COLO829 (cell line): ENCODE measurements at places on chromosomes 1 and 21.

DNA sequence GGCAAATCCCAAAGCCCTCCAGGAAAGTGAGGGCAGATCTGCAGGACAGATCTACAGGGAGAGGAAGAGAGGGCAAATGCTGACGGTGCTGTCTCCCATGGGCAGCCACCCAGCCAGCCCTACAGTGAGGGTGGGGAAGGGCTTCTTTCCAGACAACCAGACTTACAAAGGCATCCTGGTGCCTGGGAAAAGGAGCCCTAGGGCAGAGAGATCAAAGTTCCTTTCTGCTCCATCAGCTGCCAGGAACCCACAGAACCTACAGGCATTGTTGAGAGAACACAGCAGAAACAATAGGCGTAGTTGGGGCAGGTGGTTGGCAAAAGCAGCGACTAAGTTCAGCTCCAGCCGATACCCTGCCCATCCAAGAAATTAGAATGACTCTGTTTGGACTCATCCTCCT is 332.4 kb downstream of the KCNH1 start:
- DNase-seq: no peak

GRCh38 chr1:60558236-60558635 is 484.7 kb upstream of the C1orf87 start:
- no peak for DNase-seq

GRCh38 chr1:43274125-43274803 is 4.5 kb downstream of the TMEM125 start:
- DNase-seq: no peak

GRCh38 chr21:38914528-38915293 is 109.0 kb downstream of the ETS2 start:
- DNase-seq: no peak

- no peak for DNase-seq
These were observed 42.9 kb upstream of the ZNF326 start for GRCh38 chr1:89951766-89952604.

DNA sequence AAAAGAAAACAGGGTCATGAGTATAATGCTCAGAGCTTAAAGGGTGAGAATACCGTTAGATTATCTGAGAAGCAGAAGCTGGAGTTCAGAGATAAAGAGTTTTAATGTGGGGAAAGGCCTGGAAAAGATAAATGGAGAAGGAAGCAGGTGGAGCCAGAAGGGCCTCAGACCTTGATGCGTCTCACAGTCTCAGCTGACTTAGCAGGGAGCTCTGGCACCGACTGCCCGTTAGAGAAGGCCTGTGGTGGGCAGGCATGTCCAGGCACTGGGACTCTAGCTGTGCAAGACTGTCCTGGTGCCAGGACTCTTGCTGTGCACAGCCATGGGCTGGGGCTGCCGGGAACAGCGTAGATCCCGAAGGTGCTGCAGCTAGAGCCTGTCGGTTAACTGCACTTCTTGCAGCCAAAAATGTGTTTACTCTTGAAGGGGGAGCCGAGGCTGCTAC is 3.8 kb upstream of the SLAMF9 start:
- DNase-seq: no peak

GRCh38 chr1:203130358-203130985 is 2.9 kb downstream of the ADORA1 start:
- no peak for DNase-seq

GRCh38 chr1:203322500-203323179 is 17.3 kb downstream of the BTG2 start:
- DNase-seq: peak; percentile 86
